GDM1 (cell line): ENCODE measurements at places on chromosomes 6 and 20.

- DNase-seq, result peak; percentile 37
Observed at GRCh38 chr20:5933802-5934436, 16.4 kb downstream of the TRMT6 start.

DNA sequence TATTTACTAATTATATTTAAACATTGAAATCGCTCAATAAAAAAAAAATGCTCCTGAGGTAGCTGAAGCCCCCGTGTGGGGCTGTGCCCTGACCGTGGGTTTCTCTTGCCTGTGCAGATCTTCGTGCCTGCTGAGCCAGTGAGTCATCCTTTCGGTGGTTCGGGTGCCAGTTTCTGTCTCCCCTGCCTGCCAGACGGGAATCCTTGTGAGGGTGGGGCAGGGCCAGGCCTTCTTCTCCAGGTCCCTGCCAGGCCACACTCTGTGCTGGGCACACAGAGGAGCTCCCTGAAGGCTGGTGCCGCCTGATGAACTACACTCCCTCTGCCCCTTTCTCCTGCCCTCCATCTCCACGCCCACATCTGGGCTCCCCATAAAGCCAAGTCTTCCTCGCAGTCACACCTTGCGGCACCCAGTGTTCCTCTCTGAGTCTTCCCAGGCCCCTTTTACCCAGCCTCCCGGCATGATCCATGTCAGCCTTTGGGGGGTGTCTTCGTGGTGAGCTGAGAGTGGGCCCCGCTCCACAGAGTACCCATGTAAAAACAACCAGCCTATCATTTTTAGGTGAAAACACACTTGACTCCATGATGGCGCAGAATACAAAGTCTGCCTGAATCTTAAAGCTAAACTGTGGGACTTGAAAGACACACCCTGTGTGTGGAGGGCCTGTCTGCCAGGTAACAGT lies 19.3 kb downstream of the FGD2 start:
- DNase-seq, result no peak

- DNase-seq, result no peak
Observed at GRCh38 chr6:133890711-133891148, 1.8 kb downstream of the TCF21 start.

DNA sequence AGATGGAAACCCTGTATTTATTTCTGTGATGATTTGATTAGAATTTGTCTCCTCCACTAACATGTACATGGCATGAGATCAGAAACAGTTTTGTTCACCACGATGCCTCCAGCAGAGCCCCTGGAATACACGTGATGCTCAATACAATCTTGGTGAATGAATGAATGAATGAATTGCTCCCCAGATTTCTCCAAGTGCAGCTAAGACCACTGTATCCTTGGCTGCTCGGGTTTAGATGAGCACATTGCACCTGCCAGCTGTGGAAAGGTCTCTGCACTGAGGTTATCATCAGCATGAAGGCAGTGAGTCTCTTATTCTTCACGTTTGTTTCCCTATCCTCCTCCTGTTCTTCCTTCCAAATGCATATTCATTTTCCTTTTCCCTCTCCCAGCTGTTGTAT lies 17.9 kb downstream of the CASS4 start:
- no peak for DNase-seq

GRCh38 chr20:51492167-51493092 lies 50.1 kb downstream of the NFATC2 start:
- peak; percentile 78 for DNase-seq

DNA sequence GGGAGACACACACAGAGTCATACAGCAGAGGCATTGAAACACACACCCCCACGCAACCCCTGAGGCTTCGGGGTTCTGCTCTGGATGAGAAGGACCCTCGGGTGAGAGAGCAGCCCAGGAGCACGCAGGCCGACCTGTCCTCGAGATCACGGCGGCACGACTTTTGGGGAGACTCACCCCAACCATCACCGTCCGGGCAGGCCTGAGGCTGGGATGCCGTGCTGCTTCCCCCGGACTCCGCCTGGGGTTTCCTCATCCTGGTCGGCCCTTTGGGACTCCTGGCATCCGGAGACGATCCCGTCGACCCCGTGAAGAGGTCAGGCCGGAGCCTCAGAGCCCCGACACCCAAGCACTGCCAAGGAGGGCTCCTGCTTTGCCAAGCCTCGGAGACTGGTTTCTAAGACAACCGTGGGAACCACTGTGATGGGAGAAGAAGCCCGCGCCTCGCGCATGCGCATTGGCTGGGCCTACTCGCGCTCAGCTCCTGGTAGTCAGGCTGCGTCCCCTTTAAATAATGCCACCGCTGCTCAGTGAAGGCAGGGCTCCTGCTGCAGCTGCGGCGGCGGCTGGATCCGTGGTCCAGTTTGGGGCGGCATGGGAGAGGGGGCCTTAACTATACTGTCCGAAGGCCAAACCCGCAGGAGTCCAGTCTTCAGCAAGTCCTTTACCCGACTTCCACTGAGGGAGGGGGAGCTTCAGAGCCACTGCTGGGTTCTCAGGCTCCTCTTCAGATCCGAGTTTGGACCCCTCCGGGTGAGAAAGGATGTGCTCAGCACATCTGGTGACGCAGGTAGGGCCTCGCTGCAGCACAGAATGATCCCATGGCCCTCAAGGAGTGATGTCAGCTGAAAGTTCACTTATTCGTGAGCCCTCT lies 171.4 kb upstream of the ZNF337 start:
- no peak for DNase-seq

GRCh38 chr20:20195021-20195705 lies 142.8 kb downstream of the CFAP61 start:
- no peak for DNase-seq

GRCh38 chr6:87971605-87972262 lies 75.9 kb upstream of the SPACA1 start:
- no peak for DNase-seq

DNA sequence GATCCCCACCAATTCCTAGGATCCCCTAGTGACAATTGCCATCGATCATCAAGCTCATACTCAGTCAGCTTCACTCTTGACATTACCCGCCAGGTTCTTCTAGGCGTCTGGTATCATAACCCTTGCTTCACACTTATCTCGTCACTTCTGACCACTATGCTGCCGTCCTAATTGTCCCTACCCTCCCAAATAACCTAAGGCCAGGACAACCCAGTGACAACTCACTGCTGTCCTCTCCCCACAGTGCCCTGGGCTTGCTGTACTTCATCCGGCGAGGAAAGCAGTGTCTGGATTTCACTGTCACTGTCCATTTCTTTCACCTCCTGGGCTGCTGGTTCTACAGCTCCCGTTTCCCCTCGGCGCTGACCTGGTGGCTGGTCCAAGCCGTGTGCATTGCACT lies 3.7 kb downstream of the SYS1 start:
- DNase-seq, result no peak

GRCh38 chr6:80440496-80441115 lies 334.1 kb downstream of the BCKDHB start:
- no peak for DNase-seq

DNA sequence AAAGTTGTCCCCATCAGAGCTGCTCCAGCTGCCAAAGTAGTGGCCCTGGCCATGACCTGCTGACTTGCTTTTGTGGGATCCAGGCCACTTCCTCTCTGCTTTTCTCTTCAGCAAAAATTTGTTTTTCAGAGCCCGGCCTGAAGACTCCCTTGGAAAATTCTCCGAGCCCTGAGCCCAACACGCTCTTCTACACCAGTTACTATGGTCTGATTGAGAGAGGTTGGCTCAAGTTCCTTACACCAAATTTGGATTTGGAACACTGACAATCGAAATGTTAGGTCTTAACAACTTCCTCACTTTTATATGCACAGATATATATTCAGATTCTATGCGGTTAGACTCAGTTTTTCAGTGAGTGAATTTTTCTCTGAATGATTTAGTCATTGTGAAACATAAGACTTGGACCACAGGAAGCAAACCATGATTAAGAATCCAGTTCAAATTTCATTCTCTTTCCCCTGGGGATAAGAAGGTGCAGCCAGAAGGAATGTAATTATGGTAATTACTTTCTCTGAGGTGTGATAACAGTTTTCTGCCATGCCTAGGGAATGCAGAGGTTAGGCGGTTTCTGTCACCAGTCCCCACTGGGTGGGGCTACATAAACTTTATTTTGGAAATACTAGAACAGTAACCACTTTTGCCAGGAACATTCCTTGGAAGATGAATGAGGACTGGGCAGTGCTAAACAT lies 365.2 kb downstream of the SYNE1 start:
- no peak for DNase-seq

DNA sequence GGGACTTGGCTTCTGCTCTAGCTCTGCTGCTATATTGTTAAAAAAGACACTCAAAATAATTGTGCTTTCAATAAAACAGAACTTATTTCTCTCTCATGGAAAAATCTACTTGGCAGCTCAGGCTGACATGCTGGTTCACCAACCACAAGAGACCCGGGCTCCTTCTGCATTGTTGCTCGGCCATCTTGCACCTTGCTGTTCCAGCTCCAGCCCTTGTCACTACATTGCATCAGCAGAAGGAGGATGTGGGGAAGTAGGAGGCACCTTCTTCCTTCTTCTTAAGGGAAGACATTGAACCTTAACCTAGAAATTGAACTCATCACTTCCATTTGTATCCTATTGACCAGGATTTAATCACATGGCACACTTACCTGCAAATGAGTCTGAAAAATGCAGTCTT lies 6.6 kb upstream of the C20orf202 start:
- DNase-seq, result no peak

DNA sequence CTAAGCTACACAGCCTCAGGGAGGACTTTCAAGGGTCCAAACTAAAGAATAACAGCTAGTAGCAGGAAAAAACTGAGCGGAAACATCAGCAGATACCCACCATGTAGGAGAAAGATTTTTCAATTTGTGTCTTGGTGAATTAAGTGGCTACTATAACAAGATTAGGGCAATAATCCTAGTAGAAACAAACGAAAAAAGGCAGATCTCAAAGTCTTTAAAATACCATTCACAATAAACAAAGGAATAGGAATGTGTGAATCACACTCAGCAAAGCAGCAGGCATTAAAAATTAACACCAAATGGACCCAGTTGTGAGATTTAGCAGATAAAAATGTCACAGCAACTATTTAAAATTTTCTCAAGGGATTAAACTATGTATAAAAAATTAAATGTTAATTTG lies 761.2 kb downstream of the TENT5A start:
- no peak for DNase-seq

GRCh38 chr20:1636621-1637020 lies 16.8 kb upstream of the SIRPB1 start:
- no peak for DNase-seq

GRCh38 chr20:3105256-3106137 lies 21.0 kb upstream of the AVP start:
- no peak for DNase-seq

DNA sequence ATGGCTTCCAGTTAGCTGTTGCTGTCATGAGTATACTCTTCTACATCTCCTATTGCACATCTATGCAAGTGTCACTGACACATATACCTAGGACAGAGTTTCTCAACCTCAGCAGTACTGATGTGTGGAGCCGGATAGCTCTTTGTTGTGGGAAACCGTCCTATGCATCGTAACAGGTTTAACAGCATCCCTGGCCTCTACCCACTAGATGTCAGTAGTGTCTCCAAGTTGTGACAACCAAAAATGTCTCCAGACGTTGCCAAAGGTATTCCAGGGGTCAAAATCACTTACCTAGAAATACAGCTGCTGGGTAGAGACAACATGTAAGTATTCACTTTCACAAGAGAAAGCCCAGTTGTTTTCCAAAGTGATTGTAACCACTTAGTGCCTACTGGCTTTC lies 637.6 kb downstream of the RNF144B start:
- no peak for DNase-seq

- DNase-seq, result no peak
Observed at GRCh38 chr6:141890661-141891060, 242.1 kb upstream of the GJE1 start.

DNA sequence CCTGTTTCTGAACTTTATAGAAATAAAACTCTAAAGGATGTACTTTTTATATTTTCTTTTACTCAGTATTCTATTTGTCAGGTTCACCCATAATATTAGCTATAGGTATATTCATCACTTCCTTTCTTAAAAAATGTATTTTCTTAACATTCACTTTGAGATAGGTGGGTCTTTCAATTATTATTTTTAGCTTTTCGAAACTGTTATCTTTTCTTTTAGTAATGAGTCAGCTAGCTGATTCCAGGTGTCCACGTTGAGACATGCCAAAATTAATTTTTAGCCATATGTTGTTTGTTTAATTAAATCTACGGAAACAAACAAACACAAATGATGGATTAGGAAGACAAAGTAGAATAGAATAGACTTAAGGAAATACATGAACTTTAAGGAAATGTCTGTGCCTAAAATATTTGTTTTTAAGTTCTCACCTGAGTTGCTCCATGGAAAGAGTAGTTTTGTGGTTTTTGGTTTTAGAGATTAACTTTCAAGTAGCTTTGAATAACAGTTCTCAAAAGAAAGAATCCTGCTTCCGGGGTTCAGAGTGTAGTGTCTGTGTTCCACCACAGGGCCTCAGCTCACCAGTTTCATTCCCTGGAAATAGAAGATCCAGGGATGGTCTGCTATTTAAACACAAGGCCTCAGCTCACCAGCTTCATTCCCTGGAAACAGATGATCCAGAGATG lies 435.0 kb downstream of the HAO1 start:
- DNase-seq, result no peak

- DNase-seq, result no peak
Observed at GRCh38 chr6:147534116-147534860, 25.8 kb downstream of the SAMD5 start.

- DNase-seq, result no peak
Observed at GRCh38 chr6:54060286-54060685, 51.0 kb upstream of the MLIP start.

- DNase-seq, result no peak
Observed at GRCh38 chr6:29593199-29593855, 8.4 kb downstream of the OR2H2 start.

DNA sequence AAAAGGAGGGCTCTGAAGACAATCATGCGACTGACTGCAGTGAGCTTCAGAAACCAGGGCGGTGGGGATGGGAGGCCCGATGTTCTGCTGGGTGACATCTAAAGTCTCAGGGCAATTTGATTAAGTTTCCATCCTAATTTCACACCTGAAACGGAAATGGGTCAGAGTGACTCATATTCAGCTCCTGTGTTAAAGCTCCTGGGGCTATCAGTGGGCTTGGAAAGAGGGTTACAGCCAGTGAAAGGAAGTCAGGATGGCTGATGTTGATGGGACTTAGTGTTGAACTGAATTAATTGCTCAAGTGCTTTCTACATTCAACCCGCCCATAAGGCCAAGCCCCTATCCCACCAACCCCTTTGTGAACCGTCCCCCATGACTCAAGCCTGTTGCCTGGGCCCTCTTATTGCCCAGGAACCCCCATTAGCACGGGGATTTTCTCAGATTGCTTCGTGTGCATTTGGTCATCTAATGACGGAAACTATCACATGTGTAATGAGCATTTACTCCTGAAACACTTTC lies 47.1 kb upstream of the TBC1D7 start:
- no peak for DNase-seq
